ENCODE measurements at places on chromosomes 4 and X. TPM values are rescaled to one million over a fixed set of nuclear protein-coding genes. Genes with fewer than 3 reads are reported as not detected.

- DNase-seq = no peak
These were observed 3.2 kb upstream of the AMMECR1 start for GRCh38 chrX:110321081-110321480.

GRCh38 chrX:16825264-16826035 is 39.2 kb downstream of the TXLNG start:
- no peak for DNase-seq

- peak; percentile 84 for DNase-seq
These were observed 780.7 kb downstream of the PCDH18 start for GRCh38 chr4:136751556-136751955.

DNA sequence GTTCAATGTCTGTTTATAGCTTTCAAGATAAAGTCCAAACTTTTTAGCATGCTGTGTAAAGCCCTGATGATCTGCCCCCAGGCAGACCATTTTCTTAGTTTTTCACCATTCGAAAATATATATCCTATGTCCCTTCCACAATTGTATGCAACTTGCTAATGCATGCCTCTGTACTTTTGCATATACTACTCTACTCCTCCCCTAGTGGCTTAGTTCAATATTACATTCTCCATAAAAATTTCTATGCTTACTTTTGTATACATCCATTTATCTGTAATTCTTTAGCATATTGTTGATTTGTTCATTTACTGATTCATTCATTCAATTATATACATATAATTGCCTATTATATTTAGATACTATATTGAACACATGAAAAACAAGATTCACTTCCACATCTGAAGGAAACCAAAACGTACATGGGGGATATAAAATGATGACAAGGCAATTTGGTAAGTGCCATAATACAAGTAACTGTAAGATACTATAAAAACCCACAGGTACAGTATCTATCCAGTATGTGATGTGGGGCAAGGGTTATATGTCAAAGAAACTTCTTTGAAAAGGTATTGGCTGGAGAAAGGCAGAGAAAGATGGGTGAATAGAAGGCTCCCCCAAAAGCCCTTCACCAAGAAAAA is 902.5 kb downstream of the FAM133A start:
- no peak for DNase-seq

DNA sequence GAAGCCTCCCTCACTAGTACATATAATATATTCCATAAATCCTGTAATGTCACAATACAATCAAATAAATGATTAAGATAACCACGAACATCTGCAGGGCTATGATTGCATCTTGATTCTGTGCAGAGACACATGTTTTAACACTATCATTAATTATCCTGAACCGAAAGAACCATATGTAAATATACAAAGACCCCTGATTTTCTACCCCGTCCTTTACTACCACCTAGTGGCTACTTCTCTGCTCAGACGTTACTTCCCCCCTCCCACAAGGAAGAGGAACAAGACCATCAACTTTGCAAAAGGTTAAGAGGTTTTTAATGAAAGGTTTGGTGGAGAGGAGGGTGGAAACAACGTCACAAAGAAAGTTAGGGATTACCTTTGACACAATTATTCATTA is 134.0 kb downstream of the COL4A6 start:
- DNase-seq = no peak

GRCh38 chr4:66972087-66972486 is 573.2 kb downstream of the CENPC start:
- DNase-seq = no peak

FAM184B gene
- polyA plus RNA-seq = 11.7 TPM

WNK3 gene
- polyA plus RNA-seq = 12.1 TPM

DNA sequence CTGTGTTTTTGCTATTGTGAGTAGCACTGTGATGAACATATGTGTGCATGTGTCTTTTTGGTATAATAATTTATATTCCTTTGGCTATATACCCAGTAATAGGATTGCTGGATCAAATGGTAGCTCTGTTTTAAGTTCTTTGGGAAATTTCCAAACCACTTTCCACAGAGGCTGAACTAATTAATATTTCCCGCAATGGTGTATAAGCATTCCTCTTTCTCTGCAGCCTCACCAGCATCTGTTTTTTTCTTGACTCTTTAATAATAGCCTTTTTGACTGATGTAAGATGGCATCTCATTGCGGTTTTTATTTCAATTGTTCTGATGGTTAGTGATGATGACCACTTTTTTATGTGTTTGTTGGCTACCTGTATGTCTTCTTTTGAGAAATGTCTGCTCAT is 247.7 kb upstream of the NDST3 start:
- DNase-seq = no peak

NBDY gene
- 109 TPM for polyA plus RNA-seq

DNA sequence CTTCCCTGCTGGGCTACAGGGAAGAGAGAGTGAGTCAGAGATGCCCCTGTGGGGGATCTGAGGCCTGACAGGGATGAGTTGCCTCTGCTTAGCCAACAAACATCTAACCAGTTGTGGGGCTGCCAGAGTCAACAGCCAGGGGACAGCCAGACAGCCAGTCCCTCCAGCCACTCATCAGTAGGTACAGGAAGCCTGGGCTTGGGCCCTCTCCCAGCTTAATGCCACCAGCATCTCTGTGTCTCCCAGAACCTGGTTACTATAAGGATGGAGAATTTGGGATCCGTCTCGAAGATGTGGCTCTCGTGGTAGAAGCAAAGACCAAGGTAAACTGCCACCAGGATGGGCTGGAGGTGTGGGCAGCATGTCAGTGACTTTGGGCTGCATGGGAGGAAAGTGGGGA is 17.3 kb upstream of the SASH3 start:
- DNase-seq = no peak

Measured in spinal cord (tissue), 10 donors.